ENCODE measurements at places on chromosomes 3 and 15.

- DNase-seq, result no peak
Measured at GRCh38 chr3:190155752-190156151, 35.1 kb upstream of the P3H2 start.

DNA sequence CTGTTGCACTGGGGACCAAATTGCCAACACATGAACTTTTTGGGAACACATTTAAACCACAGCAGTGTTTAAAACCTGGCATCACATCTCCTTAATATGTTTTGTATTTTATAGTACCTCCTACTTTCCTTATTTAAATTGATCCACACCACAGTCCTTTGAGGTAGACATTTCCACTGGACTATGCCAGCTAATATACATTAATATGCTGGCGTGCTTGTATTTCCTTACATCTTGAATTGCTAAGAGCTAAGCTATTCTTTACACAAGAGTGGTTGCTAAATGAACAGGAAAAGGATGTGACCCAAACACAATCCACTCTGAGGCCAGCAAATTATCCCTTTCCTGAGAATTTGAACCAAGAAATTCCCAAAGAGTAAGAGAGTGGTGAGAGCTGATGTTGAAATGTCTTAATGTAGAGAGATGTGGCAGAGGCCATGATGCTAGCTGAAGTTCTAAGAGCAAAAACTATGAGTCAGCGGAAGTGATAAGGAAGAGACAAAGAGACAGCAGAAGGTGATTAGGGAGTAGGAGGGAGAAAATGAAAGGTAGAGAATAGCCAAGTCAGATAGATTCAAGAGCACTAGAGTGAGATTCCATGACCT lies 131.2 kb downstream of the CD47 start:
- no peak for DNase-seq

DNA sequence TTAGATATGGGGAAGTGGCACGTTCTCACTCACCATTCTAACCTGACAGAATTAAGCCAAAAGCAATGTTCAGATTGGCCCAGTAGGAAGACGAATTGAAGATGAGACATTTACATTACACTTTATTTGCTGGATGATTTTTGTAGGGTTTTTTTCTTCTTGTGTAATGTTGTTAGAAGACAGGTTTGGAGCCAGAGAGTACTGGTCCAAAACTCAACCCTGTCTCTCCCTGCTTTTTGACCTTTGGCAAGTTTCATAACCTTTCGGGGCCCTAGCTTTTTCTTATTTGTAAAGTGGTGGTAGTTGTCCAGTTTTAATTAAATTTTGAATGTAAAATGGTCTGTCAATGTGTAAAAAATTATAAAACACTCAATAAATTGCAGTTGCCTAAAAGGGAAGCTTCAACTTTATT lies 29.5 kb downstream of the PDE8A start:
- DNase-seq, result no peak

DNA sequence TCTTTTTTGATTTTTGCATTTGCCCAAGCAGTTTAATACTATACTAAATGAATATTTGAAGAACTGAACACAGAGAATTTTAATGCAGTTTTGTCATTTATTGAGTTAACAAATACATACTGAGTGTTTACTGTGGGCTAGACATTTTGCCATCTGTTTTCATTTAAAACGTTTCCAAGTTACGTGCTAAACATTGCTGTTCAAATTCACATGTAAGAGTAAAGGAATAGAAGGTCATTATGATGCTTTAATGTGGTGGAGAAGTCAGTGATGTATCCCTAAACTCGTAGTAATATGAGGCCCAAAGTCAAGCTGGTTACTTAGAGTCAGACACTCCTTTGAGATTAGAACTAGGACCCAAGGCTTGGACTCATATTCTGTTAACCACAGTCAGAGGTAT lies 49.4 kb downstream of the CRYBG3 start:
- no peak for DNase-seq

- DNase-seq, result no peak
Measured at GRCh38 chr15:59251001-59251845, 44.6 kb downstream of the LDHAL6B start.

Measured in activated T-cell treated with anti-CD3 and anti-CD28 coated beads, Interleukin-2, amount 50 U/mL, for 24 hours (primary cell).